Hippocampal formation (tissue), 2 donors: ENCODE measurements at places on chromosomes 7 and 10.

GRCh38 chr10:50830066-50830465 lies 55.4 kb downstream of the A1CF start:
- DNase-seq = no peak

DNA sequence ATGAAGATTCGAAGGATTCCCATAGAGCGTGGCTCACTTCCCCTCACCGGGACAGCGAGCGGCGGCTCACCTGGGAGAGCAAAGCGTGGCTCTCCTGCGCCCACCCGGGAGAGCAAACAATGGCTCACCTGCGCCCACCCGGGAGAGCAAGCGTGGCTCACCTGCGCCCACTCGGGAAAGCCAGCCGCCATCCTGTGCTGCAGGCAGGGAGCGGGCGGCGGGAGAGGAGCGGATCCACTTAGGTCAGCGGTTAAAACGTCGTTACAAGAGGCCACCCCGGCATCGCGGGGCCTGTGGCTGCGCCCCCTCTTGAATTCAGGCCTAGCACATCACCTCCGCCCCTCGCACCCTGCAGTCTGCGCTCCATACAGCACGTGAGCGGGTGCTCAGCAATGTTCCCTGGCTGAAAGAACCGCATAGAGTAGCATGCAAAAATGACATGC lies 461 bp upstream of the FIGNL1 start:
- no peak for DNase-seq

DNA sequence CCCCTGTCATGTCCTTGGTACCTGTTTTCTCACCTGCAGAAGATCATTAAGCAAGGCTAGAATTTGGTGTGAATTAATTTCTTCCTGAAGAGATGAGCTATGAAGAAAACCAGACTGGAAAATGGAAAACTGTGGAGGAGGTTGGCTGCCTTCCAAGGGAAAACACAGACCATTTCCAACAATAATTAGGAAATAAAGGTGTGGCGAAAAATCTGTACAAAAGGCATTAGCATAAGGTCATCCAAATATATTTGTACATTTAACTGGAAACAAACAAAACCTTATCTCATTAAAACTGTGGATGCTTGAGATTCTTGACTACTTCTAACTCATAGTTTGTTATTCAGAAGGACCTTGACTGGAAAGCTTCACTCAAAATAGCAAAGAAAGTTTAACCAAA lies 1.7 kb downstream of the STN1 start:
- no peak for DNase-seq

DNA sequence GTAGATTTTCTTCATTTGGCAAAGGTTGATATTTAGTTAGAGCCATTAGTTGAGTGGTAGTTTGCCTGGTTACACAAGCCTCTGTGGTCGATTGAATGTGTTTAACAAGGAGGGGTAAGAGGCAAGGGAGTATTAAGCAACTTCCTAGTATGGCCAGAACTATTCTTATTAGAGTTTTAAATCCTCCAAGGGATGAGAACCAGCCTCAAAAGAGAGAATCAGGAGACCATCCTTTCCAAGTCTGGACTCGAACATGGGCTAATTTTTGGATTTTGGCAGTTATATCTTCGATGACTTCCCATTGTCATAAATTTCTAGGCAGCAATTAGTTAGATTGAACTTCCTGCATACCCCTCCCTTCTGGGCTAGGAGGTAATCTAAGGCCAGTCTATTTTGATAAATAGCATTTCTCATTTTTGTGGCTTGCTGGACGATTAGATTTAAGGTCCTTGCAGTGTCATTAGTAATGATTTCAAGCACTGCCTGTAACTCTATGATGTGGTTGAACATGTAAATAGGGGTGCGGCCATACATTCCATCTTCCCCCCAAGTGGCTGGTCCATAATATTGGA lies 219.5 kb upstream of the KCND2 start:
- DNase-seq = no peak

DNA sequence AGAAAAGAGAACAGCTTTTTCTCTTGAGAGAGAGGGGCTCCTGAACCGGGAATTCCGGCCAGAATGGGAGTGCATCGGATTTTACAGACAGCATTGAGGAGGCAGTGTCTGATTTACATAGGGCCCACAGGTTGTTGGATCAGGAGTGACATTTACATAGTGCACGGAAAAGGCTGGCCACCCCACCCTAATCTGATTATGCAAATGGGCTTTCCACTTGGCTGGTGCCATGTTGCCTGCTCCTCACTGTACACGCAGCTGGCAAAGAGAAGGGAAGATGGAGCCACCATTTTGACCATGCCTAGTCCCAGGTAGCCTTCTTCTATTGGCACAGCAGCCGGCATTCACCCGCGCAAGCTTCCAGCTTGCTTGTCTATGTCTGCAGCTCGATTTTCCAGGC lies 77.5 kb upstream of the FAM171A1 start:
- no peak for DNase-seq

DNA sequence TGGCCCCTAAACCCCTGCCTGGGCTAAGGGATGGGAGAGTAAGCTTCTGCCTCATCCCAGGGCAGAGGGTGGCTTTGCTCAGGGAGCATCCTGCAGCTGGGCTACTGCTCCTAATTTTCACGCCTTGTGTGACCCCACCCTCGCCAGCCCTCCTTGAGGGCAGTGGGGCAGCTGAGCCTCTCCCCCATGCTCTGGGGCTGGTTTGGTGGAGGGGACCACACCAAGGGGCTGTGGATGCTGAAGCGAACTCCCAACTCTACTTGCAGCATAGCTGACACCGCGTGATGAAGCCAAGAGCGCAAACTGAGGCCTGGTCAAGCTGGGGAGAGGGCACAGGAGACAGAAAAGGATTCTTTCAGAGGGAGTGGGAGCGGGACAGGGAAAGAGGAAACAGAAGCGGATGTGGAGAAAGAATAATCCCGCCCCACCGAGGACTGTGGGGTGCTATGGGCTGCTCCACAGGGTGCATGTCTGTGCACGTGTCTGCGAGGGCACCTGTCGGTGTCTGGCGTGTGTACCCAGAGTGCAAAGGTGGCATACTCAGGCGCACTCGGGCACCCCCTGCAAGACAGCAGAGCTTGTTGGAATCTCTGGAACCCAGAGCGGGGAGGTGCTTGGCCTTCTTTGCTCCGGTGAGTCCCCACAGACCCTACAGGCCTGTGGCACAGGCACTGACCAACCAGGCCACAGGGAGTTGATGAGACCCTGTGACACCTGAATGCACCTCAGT lies 19.4 kb upstream of the RASGEF1A start:
- DNase-seq = no peak

GRCh38 chr7:46133072-46133471 lies 212.0 kb upstream of the IGFBP3 start:
- DNase-seq = no peak

GRCh38 chr7:133015888-133016287 lies 66.0 kb downstream of the CHCHD3 start:
- no peak for DNase-seq

DNA sequence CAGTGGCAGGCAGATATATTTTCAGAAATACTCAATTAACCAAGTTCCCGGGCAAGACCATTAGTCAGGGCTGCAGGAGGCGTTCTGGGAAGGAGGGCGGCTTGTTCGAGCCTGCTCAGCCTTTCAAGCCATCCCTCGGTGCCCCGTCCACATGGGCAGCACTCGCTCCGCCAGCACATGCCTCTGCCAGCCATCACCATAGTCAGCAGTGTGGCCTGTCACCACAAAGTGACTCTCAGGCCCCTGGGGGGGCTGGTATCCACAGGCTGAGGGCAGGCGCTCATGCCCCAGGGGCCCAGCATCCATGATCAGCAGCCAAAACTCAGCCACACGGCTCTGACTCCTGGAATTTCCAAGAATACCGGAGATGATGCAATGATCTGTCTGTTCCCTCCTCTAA lies 81.9 kb downstream of the CHST15 start:
- no peak for DNase-seq

DNA sequence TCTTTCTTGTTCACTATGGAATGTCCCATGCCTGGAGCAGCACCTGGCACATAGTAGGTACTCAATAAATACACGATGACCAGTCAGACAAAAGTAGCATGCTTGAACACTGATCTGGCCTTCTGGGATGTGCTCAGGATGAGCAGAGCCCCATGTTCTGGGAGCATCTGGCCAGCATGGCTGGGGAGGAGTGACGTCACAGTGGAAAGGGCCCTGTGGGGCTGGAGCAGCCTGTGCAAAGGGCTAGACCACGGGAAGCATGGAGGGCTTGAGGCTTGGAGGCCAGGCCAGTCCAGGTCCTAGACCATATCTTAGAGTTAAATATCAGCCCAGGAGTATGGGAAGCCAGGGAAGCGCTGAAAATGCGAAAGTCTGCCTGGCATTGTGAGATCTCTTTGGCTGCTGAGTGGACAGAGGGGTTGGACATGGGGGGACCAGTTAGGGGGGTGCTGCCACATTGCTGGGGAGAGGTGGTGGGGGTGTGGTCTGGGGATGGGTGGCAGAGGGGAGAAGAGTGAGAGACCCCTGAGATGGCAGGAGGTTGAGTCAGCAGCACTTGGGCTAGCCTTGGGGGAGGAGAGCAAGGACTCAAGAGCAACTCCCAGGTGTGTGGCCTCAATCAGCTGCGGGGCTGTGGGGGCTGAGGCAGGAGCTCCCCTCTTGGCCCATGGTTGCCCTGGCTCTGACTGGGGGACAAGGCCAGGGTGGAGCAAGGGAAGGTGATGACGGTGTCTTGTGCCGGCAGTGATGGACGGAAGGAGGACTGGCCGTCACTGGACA lies 34.9 kb downstream of the ZCCHC24 start:
- no peak for DNase-seq

- DNase-seq = no peak
Measured at GRCh38 chr10:4937346-4937745, 25.9 kb upstream of the AKR1C1 start.

GRCh38 chr10:29319205-29319781 lies 30.4 kb downstream of the LYZL1 start:
- no peak for DNase-seq

GRCh38 chr7:135980665-135981180 lies 3.6 kb upstream of the MTPN start:
- no peak for DNase-seq

DNA sequence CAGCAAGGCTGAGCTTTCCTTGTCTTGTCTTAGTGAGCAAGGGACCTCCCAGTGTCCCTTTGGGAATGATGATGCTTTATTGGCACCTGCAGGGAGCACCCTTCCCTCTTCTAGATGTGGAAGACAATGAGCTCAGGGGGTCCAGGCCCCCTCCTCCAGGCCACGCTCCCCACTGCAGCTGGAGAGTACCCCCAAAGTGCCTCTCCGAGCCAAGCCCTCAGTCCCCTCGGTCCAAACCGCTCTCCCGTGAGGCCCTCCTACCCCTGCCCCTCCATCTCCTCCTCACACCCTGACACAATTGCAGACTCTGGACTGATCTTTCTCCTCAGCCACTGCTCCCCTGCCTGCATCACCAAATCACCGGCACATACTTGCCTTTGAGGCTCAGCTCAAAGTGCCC lies 16.7 kb downstream of the RBP3 start:
- DNase-seq = no peak

DNA sequence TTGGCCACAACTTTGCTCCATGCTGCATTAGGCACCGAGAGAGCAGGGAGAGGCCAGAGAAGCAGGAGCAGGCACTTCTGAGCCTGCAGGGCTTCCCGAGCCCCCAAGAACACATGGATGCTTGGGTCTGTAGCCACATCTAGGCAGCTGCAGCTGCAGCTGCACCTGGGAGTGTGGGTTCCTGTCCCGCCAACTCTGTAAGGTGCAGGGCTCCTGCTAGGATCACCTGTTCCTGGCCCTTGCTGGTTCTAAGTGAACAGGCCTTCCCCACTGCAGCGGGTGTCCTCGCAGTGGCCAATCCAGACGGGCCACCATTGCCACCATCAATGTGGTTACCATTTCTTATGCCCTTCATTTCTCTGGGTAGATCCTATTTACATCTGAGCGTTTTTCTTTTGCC lies 330.3 kb downstream of the AUTS2 start:
- DNase-seq = no peak

- DNase-seq = no peak
Measured at GRCh38 chr10:77455561-77455960, 182.0 kb downstream of the KCNMA1 start.

DNA sequence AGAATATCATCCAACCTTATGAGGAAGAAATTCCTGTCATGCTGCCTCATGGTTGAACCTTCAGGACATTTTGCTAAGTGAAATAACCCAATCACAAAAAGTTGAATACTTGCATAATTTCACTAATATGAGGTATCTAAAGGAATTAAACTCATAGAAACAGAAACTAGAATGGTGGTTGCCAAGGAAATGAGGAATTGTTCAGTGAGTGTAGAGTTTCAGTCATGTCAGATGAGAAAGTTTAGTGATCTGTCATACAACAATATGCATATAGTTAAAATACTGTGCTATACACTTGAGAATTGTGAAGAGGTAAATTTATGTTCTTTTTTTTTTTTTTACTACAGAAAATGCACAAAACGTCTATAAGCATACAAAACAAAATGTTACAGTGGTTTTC lies 60.7 kb downstream of the R3HCC1L start:
- no peak for DNase-seq

GRCh38 chr7:1818575-1819258 lies 148.6 kb downstream of the ELFN1 start:
- no peak for DNase-seq

- no peak for DNase-seq
Measured at GRCh38 chr7:11540271-11540761, 291.7 kb downstream of the THSD7A start.

GRCh38 chr10:61744469-61744868 lies 81.7 kb downstream of the CABCOCO1 start:
- no peak for DNase-seq

- DNase-seq = no peak
Measured at GRCh38 chr10:104450954-104451353, 97.3 kb downstream of the CFAP58 start.

DNA sequence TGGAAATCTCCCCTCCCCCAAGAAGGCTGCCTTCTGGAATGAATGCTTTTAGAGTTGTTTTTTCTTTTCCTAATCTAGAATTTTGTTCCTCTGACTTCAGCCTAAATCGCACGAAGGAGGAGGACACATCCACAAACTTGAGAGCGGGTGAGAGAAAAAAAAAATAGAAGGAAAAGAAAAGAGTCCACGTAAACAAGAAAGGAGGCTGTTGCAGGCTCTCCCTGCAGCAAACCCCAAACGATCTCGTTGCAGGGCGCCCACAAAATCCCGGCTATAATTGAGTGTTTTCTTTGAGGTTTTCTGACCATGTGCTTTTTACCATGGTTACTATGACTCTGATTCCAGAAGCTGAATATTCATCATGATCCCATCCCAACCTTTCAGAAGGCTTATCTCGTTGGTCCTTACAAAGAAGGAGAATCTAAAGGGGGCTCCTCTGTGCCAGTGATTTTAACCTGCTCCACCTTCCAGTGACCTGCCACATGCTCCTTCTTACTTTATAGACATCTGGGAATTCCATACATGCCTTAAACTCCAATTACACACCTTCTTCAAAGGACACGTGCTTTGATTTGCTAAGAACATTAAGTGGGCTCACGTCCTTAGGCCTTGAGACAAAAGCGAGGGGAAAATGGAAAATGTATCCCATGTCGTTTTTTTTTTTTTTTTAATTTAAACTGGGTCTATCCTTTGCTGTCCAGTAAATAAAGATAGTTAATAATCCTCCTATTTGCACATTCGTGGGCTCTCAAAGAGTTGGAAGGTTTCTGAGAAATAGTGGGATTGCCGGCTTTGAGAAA lies 5.8 kb downstream of the TWIST1 start:
- DNase-seq = no peak

- DNase-seq = no peak
Measured at GRCh38 chr7:98295467-98296192, 14.1 kb downstream of the BRI3 start.
